ENCODE measurements at places on chromosomes 5 and 9. TPM values are rescaled to one million over a fixed set of nuclear protein-coding genes. Genes with fewer than 3 reads are reported as not detected.
A peak's percentile ranks its signal among the peaks of the same experiment; 100 is the strongest.

DNA sequence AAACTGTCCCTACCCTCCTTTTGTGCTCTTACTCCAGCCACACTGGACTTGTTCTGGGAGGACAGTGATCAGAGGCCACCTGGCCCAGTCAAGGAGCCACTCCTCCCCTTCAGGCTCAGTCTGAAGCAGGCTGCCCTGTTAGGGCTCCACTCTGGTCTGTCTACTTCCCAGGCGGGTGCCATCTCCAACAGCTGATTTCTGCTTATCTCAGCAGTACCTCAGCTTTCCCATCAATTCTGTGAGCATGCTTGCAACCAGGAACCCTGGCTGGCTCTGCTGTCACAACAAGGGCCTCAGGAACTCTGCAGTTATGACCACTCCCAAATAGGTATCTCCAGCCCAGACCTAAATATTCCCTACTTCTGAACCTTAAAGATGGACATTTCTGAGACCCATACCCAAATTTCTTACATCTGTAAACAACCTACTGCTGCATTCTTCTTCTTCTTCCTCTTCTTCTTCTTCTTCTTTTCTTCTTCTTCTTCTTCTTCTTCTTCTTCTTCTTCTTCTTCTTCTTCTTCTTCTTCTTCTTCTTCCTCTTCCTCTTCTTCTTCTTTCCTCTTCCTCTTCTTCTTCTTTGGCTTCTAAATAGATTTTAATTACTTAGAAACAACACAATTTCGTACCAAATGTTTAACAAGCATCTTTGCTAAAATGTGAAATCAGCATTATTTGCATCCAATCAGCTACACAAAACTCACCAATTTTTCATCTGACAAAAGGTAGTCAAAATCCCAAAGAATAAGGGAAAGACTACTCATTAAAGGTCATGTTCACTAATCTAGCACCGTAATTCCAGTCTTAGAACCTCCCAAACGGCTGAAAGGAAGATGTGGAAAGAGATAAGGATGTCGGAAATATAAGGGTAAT lies 13.6 kb upstream of the SLC22A4 start:
- no peaks in the 10 kb centered on the region for H3K4me1 ChIP-seq
- H3K27me3 ChIP-seq: no peaks in the 10 kb centered on the region
- no peak overlapping the region for H3K27ac ChIP-seq
- H3K4me3 ChIP-seq: no peak overlapping the region
- DNase-seq: no peak
- H3K36me3 ChIP-seq: no peaks in the 10 kb centered on the region

- DNase-seq: no peak
- no peaks in the 10 kb centered on the region for H3K27me3 ChIP-seq
- no peak overlapping the region for H3K4me3 ChIP-seq
- H3K4me1 ChIP-seq: no peaks in the 10 kb centered on the region
- H3K27ac ChIP-seq: no peak overlapping the region
These were observed 31.9 kb upstream of the BOD1 start for GRCh38 chr5:173648308-173648866.

GRCh38 chr9:37486616-37487548 lies 1.1 kb downstream of the POLR1E start:
- H3K27ac ChIP-seq: peak overlapping the region; percentile 86
- no peaks in the 10 kb centered on the region for H3K27me3 ChIP-seq
- peak overlapping the region; percentile 65 for H3K4me3 ChIP-seq
- H3K4me1 ChIP-seq: peaks cover 24% of the 10 kb centered on the region
- H3K36me3 ChIP-seq: peaks cover 7% of the 10 kb centered on the region
- DNase-seq: no peak

DNA sequence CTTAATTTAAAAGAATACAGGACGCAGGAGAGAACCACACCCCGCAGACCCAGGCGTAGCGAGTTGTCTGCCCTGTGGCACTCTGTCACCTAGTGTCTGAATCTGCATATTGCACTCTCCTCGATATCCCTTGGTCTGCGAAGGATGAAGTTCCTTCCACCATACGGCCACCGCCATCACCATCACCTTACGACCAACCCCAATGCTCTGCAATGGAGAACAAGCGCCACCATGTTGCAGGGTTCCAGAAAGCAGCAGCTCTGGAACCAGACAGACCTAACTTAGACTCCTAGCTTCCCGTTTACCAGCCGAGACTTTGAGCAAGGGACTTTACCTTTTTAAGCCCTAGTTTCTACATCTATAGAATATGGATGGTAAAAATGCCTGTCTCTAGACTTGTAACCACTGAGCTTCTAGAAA lies 77.4 kb upstream of the DMRT1 start:
- no peak overlapping the region for H3K4me3 ChIP-seq
- H3K27ac ChIP-seq: no peak overlapping the region
- peaks cover 7% of the 10 kb centered on the region for H3K27me3 ChIP-seq
- H3K36me3 ChIP-seq: no peaks in the 10 kb centered on the region
- peak; percentile 71 for DNase-seq

DNA sequence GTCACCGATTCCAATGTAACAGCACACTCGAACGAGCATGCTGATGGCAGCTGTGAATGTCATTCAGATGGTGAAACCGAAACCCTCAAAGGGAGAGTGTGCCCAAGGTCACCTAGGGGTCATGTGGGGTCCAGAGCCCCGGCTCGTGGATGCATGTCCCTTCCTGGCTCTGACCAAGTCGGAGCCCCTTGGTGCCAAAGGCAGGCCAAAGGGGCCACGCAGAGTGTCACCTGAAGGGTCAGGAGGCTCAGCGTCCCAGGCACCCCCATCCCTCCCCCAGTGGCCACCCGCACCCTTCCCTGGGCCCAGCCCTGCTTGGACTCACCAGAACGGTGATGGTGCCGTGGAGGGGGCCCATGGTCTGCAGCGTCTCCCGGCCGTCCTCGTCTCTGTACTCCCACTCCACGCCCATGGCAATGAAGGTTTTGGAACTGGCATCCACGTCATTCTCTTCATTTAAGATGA lies 69.5 kb downstream of the ZNF354C start:
- no peaks in the 10 kb centered on the region for H3K4me1 ChIP-seq
- no peak for DNase-seq
- no peak overlapping the region for H3K4me3 ChIP-seq
- no peak overlapping the region for H3K27ac ChIP-seq
- no peaks in the 10 kb centered on the region for H3K36me3 ChIP-seq

- DNase-seq: peak; percentile 25
- no peaks in the 10 kb centered on the region for H3K36me3 ChIP-seq
- H3K27ac ChIP-seq: no peak overlapping the region
- H3K4me3 ChIP-seq: no peak overlapping the region
- no peaks in the 10 kb centered on the region for H3K27me3 ChIP-seq
These were observed 357.0 kb downstream of the PTPRD start for GRCh38 chr9:10255758-10256157.

DNA sequence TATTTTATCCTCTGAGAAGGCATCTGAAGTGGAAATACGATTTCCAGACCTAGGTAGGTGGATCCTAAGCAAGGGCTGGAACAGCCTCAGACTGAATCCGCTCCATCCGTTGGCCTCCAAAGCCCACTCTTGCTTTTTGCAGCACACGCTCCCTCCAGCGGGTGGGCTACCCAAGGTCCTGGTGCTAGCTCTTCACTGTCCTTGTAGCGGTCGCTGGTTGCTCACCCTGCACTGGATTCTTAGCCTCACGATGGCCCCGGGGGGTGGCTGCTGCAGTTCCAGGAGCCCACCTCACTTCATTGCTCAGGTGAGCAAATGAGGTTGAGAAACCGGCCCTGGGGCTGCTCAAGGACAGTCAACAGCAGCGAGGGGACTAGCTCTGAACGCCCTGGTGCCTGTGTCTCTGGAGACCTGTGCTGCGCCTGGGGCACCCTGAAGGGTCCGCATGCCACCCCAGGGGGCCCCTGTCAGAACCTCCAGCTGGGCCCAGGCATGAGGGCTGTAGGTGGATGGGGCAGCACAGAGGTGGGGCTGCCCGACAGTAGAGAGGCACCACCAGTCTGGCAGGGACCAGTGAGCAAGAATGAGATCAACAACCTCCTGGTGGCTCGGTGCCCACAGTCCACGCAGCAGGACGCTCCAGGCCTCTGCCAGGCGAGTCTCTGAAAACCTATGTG lies 4.3 kb downstream of the MGAT4B start:
- no peak for DNase-seq
- H3K27me3 ChIP-seq: no peaks in the 10 kb centered on the region
- H3K4me3 ChIP-seq: no peak overlapping the region

- H3K27me3 ChIP-seq: no peaks in the 10 kb centered on the region
- H3K4me1 ChIP-seq: peaks cover 5% of the 10 kb centered on the region
- H3K36me3 ChIP-seq: no peaks in the 10 kb centered on the region
- peak overlapping the region; percentile 35 for H3K27ac ChIP-seq
These were observed 39.7 kb upstream of the SPRY4 start for GRCh38 chr5:142364251-142365145.

GRCh38 chr5:132510076-132510475 lies 19.5 kb upstream of the IRF1 start:
- no peaks in the 10 kb centered on the region for H3K36me3 ChIP-seq
- H3K27me3 ChIP-seq: no peaks in the 10 kb centered on the region

GRCh38 chr9:120912958-120913646 lies 13.5 kb downstream of the TRAF1 start:
- no peak overlapping the region for H3K27ac ChIP-seq
- no peaks in the 10 kb centered on the region for H3K27me3 ChIP-seq
- no peaks in the 10 kb centered on the region for H3K36me3 ChIP-seq

FCN2 gene
- total RNA-seq: not detected

FOXD4L5 gene
- not detected for total RNA-seq

SYNPO gene
- total RNA-seq: 27.4 TPM

NEUROG1 gene
- not detected for total RNA-seq

RPP25L gene
- total RNA-seq: 41.3 TPM

PPIC gene
- 10.5 TPM for total RNA-seq

SPINK13 gene
- total RNA-seq: not detected

TAF11L5 gene
- total RNA-seq: not detected

CAVIN4 gene
- total RNA-seq: not detected
